Activated T-helper 2 cell treated with anti-CD3 and anti-CD28 coated beads, Interferon-gamma antibody, Interleukin-2, Interleukin-4, amounts not matched to agents 10 μg/mL and 5 μg/mL and 100 μg/mL, durations not matched to agents 14 hours and 24 hours and 36 hours (primary cell): ENCODE measurements at places on chromosomes 1 and 21. TPM values are rescaled to one million over a fixed set of nuclear protein-coding genes. Genes with fewer than 3 reads are reported as not detected.

KCNQ4 gene
- 0.57 and 0.78 TPM in 2 replicates for total RNA-seq

JMJD4 gene
- total RNA-seq, result 26.6 and 27.5 TPM in 2 replicates

OTUD3 gene
- 10.0 and 12.6 TPM in 2 replicates for total RNA-seq

LIPI gene
- total RNA-seq, result not detected in 2 replicates

SMAP2 gene
- 185 and 186 TPM in 2 replicates for total RNA-seq

MCL1 gene
- 217 and 221 TPM in 2 replicates for total RNA-seq

MYOG gene
- not detected in 2 replicates for total RNA-seq

TRIM17 gene
- total RNA-seq, result 2.3 and 2.7 TPM in 2 replicates

STUM gene
- not detected in 2 replicates for total RNA-seq

OPRD1 gene
- not detected in 2 replicates for total RNA-seq

C1QA gene
- not detected in 2 replicates for total RNA-seq

FCRL2 gene
- total RNA-seq, result not detected in 2 replicates

AK5 gene
- not detected in 2 replicates for total RNA-seq

CCDC27 gene
- total RNA-seq, result 0.07 TPM in 1 of 2 replicates, not detected in the other

MRPS6 gene
- 117 and 120 TPM in 2 replicates for total RNA-seq

ALX3 gene
- total RNA-seq, result not detected in 2 replicates

CD101 gene
- total RNA-seq, result 0.18 and 0.25 TPM in 2 replicates

RGSL1 gene
- not detected in 2 replicates for total RNA-seq
